ENCODE measurements at places on chromosomes 6 and 20.

- no peak for DNase-seq
Measured at GRCh38 chr6:35687658-35688604, 784 bp downstream of the FKBP5 start.

DNA sequence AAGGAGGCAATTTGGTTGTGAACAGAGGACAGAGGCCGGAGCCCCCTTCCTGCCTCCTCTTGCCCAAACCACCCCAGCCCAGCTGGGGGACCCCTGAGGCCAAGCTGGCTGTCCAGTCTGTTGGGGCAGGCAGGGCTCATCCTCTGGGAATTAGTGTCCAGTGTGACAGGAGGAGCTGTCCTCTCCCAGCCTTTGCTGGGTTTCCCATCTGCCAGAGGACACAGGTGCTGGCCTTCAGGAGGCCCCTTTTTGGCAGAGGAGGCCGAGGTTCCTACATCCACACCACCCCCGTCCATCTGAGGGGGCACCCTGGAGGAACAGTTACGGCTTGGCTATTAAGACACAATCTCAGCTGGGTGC, 44.7 kb upstream of the MDGA1 start:
- no peak for DNase-seq

DNA sequence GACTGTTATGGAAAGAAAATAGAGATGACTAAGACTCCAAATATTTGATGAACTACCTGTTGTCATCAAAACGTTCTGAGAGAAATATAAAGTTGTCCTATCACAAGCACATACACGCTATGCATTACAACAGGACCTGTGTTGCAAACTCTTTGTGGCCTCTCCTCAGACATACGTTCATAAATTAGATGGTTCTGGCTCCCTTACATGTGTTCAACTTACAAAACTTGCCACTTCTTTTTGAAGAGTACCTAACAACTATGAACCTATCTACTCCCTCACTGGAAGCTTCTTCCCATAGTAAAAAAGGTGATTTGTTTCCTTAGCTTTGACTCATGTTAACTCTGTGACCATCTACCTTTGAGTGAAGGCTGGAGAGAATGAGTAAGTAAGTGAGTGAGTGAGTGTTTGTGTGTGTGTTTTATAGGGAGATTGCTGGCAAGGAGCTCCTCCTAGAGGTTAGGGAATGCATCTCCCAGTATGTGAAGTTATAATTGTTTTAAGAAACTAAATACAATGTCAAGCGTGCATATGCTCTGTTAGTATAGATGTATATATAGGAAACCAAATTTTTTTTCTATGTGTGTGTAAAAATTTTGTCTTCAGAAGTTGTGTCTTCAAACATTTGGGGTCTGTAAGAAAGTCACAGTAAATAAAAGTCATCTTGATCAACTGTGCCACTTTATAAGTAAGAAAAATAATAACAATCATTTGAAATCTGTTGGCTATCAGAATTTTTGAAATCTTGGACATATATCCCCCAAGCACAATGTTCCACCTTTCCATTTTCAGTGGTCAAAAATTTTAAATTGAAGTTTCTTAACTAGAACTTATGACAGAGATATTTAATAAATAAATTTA, 1211.1 kb upstream of the GJE1 start:
- no peak for DNase-seq

- DNase-seq, result no peak
Measured at GRCh38 chr6:35370785-35371493, 28.6 kb downstream of the PPARD start.

- no peak for DNase-seq
Measured at GRCh38 chr6:79089552-79090404, 11.7 kb upstream of the PHIP start.

DNA sequence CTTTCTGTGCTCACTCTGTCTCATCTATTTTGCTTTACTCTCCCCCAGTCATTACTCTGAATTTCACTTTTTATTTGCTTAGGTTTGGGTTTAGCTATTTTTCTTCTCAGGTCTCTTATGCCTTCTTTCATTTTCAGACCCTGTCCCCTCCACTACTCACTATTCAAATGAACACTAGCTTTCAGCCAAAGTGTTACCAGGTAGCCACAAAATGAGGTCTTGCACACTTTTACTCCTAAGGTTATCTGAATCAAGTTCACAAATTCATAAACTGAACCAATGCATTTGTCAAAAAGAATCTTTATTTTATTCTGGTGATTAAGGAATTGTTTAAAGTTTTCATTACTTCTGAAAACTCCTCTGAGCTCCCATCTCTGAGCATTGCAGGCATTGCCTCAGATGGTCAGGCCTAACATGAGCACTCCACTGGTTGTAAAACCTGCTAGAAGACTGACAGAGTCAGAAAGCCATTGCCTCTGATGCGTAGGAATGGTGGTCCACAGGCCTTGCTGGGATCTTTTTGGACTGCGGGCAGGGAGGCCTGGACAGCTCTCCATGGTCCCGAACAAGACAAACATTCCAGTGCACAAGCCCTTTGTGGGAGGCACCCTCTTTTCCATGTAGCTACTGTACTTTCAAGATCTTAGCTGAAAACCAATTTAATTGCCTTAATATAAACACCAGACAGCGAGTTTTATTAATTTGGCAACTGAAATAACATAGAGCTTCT, 48.5 kb downstream of the FYN start:
- DNase-seq, result no peak

DNA sequence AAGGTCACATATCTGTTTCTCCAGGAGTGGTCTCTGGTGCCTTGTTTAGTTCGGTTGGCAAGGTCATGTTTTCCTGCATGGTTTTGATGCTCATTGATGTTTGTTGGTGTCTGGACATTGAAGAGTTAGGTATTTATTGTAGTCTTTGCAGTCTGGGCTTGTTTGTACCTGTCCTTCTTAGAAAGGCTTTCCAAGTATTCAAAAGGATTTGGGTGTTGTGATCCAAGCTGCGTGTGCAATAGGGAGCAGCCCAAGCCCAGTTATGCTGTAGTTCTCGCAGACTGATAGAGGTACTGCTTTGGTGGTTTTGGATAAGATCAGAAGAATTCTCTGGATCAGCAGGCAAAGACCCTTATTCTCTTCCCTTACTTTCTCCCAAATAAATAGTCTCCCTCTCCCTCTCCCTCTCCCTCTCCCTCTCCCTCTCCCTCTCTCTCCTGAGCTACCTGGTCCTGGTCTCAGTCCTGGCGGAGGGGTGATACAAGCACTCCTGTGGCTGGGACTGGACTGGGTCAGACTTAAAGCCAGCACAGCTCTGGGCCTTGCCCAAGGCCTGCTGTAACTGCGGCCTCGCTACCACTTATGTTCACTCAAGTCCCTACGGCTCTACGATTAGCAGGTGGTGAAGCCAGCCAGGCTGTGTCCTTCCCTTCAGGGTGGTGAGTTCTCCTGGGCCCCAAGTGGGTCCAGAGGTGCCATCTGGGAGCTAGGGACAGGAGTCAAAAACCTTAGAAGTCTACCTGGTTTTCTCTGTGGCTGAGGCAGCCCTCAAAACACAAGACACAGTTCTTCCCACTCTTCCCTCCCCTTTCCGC, 27.3 kb upstream of the GRM4 start:
- no peak for DNase-seq

DNA sequence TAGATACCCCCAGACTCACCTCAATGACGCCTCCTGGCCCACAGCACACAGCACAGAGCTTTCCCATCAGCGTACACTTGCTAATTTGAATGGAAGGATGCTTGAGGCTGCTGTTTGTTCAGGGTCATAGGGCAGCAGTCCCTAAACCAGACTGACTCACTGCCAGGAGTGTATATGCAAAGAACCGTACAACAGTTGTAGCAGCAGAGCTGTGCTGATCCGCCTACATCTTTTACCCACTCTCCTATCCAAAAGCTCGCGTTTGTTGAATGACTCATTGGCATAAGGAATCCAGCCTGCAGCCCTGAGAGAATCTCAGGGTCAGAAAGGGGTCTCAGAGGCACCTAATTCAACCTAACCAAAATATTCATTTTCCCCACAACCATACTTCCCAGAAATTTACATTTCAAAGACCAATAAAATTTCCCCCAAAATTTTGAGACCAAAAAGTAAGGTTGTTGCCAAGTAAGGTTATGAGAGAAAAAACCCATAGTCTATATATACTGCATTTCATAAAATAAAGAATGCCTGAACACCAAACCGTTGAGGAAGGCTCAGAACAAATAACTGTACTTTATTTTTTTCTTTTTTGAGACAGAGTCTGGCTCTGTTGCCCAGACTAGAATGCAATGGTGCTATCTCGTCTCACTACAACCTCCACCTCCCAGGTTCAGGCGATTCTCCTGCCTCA, 35.3 kb upstream of the CCND3 start:
- DNase-seq, result no peak

DNA sequence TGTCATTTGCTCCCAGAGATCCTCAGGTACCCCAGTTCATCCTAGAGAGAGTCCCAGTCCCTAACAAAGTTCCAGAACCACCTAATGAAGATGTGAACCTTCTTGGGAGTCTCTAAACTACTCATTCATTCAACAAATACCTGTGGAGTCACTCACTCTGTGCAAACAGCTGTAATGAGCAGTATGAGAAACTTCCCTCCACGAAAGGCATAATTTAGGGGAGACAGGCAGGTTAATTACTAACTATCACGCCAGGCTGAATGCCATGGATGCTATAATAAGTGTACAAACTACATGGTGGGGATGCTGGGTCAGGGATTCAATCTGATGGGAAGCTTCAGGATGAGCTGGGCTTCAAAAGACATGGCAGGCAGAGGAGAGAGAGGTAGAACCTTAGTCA, 70.1 kb upstream of the AFDN start:
- DNase-seq, result no peak

DNA sequence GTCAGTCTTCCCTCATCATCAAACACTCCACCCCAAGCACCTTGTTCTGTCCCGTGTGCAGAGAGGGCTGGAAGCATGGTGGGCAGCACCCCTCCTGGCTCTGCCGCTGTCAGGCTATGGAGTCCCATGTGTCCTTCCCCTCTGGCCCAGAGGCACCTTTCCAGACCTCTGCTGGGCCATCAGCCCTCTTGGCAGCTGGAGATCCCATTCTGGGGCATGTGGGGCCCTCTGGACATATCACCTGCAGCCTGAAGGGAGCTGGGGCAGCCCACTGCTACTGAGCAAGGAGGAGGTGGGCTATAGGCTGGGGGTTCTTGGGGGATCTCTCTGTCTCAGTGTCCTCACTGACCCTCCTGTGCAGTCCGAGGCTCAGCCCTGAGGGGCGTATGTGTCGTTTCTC, 42.2 kb downstream of the SUN5 start:
- DNase-seq, result no peak

DNA sequence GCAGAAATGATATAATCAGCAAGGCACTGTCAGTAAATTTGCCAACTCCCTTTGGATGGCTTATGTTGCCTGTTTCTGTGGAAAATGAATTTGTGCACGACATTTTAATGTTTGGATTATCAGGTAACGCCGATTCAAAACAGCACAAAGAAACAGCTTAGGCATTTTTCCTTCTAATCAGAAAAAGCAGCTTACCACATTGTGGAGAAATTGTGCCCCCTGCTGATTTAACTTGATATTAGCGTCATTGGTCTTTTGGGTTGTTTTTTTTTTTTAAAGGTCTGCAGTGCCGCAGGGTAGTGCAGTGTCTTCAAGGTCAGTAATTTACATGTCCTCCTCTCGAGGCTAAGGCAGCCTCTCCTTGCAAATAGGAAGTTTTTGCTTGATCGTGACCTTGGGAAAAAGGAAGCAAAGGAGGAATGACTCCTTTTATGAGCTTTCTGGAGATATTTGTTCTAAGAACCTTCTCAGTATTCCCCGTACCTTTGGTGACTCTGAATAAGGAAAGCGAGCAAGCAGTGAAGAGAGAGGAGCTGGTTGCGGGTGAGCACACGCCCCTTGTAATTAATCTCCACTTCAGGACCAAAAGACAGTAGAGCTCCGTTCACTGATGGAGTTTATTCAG, 79.1 kb downstream of the ELOVL4 start:
- no peak for DNase-seq

- no peak for DNase-seq
Measured at GRCh38 chr6:166927935-166928643, 28.3 kb downstream of the RNASET2 start.

- DNase-seq, result no peak
Measured at GRCh38 chr6:21468461-21468860, 125.1 kb upstream of the SOX4 start.

- no peak for DNase-seq
Measured at GRCh38 chr20:14700639-14700960, 363.2 kb upstream of the FLRT3 start.

GRCh38 chr6:142372348-142372747, 70.5 kb downstream of the ADGRG6 start:
- no peak for DNase-seq

GRCh38 chr6:34349211-34349610, 43.3 kb downstream of the NUDT3 start:
- no peak for DNase-seq

DNA sequence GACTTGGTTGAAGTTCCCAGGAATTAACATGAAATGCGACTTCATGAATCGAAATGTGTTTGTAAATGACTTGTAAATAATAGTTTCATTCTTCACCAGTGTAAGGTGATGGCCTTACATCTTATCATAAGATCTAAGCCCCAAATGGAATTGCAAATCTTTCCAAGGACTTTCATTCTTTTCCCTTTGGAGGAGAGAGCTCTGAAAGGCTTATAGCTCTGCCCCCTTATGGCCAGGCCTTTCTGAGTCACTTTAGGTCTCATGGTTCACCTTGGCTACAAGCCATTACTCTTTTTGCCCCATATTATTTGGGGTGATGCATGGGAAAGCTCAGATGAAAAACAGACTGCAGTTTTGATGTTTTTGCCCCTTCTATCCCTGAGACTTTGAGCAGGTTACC, 209.1 kb upstream of the BMP2 start:
- DNase-seq, result no peak

DNA sequence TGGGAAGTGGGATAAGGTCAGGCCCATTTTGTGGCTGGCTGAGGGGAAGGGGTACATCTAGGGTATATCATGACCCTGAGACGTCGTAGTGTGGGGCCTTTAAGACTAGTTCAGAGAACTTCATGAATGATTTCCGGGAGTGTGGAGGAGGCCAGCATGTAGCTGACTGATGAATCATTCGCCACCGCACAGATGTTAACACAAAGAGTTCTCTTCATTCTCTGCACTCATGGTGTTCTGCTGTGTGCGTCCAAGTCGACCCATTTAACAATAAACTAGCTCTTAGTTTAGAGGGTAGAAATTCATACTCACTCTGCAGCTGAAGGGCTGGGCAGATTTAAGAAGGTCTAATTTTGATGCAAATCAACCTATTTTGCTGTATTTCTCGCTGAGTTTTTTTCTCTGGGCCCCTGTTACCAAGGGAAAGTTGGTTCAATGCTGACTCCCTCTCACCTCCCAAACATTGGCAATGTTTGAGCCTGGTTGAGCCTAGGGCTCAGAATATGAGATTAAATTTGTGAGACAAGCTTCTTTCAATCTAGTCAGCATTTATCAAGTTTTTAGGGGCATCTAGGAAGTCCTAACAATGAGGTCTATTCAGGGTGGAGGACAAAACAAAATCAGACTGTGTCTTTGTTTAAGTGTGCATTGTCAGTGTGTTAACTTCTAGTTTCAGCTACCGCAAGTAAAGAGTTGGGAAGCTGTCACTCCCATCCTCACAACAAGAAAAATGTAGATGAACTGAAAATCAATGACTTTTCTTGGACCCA, 106.8 kb upstream of the CBLN4 start:
- no peak for DNase-seq

- no peak for DNase-seq
Measured at GRCh38 chr6:105791583-105792318, 294.4 kb upstream of the PRDM1 start.

All from stimulated activated CD4-positive, alpha-beta T cell treated with anti-CD3 and anti-CD28 coated beads, Interleukin-1b, Interleukin-23, amount 100 ng/mL, for 1 hour (primary cell).